Cardiac muscle cell (in vitro differentiated cells and primary cell): ENCODE measurements at places on chromosomes 7 and 10. TPM values are rescaled to one million over a fixed set of nuclear protein-coding genes. Genes with fewer than 3 reads are reported as not detected.

SLC26A3 gene
- 0.05 and 0.06 TPM in 2 replicates for polyA plus RNA-seq

PIK3AP1 gene
- polyA plus RNA-seq, result 1.1 and 1.3 TPM in 2 replicates

CCNY gene
- polyA plus RNA-seq, result 79.9 and 84.7 TPM in 2 replicates

TTYH3 gene
- 71.4 and 86.6 TPM in 2 replicates for polyA plus RNA-seq

DGKI gene
- 35.0 and 61.4 TPM in 2 replicates for polyA plus RNA-seq

SH2D4B gene
- not detected in 2 replicates for polyA plus RNA-seq

CALML5 gene
- not detected in 2 replicates for polyA plus RNA-seq

VPS37D gene
- 14.6 and 19.8 TPM in 2 replicates for polyA plus RNA-seq

PTN gene
- polyA plus RNA-seq, result 68.5 and 125 TPM in 2 replicates

LRGUK gene
- 0.10 TPM in 1 of 2 replicates, not detected in the other for polyA plus RNA-seq

SORCS1 gene
- polyA plus RNA-seq, result 45.6 and 55.2 TPM in 2 replicates

CACNB2 gene
- 101 and 119 TPM in 2 replicates for polyA plus RNA-seq

C10orf53 gene
- not detected in 2 replicates for polyA plus RNA-seq

CPXM2 gene
- polyA plus RNA-seq, result 0.84 and 1.3 TPM in 2 replicates

GHRHR gene
- polyA plus RNA-seq, result not detected in 2 replicates

UCMA gene
- polyA plus RNA-seq, result not detected in 2 replicates

SRRM3 gene
- 1.3 and 2.7 TPM in 2 replicates for polyA plus RNA-seq

SAP25 gene
- polyA plus RNA-seq, result 2.7 and 3.9 TPM in 2 replicates

TUBB8 gene
- not detected in 2 replicates for polyA plus RNA-seq

UNC5B gene
- polyA plus RNA-seq, result 73.3 and 98.3 TPM in 2 replicates

PRSS37 gene
- polyA plus RNA-seq, result 0.12 and 0.34 TPM in 2 replicates

CYP3A4 gene
- not detected in 2 replicates for polyA plus RNA-seq
